AG04450 (cell line): ENCODE measurements at places on chromosomes 5 and 9.

DNA sequence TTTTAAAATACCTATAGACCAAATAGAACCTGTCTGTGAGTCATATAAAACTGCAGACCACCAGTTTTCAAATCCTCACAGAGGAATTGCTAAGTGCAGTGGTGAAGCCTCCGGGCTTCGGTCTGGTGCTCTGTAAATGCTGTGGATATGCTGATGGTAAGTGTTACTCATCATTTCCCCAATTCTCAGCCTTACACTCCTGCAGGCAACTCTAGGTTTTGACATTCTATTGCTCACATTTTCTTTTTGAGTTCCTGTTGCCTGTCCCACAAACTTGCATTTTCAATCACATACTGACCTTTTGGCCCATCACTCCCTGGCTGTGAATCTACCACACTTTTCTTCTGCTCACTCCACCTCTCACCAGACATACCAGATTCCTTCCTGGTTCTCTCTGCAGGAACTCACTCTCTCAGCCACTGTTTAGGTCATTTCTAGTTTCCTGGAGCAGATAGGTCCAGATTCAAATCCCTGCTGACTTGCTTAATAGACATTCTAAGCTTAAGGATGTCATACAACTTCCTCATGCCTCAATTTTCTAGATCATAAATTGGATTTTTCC is 192.9 kb downstream of the RAB3C start:
- no peak for DNase-seq

- no peak for DNase-seq
These were observed 93.6 kb downstream of the CAMSAP1 start for GRCh38 chr9:135813671-135814290.

- no peak for DNase-seq
These were observed 429.2 kb upstream of the SGCD start for GRCh38 chr5:155897761-155898160.

DNA sequence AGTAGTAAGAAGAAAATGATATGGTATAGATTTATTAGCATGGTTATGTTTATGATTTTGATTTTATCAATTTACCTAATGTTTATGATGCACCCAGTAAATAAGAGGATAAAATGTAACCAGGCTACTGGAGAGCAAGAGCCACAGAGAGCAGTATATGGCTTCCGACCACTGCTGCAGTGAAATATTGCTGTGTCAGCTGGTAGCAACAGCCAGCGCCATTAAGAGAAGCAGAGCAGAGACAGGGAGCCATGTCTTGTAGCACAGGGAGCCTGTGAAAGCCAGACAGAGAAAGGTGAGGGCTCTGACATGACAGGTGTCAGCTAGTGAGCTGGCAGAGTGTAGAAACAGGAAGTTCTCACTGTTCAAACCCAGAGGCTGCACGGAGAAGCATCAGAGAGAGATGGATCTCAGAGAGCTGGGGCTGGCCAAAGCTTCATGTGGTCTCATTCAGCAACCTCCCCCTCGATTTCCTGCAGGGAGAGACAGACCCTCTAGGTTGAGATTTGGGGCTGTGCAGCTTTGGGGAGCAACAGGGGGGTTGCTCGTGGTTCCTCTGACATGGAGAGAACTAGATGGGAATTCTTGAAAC is 202.1 kb downstream of the MED10 start:
- DNase-seq: no peak

DNA sequence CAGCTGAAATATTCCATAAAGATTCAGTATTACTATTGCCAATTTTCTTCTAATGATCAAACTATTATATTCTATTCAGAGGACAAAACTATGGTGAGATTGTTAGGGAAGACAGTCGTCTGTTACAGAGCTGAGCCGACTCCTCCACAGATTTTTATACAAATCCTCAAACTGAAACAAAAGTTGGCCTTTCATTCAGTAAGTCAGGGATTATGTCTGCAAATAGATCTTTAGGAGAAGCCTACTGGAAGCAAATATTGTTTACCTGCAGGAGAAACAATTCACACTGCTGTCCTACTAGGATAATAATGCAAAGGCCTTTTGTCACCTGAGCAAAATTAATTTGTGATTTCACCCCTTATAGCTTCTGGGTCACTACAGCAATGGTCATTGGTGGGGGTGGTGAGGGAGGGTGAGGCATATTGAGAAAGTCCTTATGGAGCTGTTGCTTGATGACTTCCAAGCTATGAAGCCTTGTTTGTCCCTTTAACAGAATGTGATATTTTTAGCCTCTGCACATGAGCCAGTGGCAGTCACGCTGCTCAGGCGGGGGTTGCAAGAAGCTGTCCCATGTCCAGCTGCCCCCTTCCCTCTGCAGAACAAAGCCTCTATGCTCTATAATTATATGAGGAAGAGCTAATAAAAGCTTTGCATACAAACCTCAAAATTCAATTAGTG is 200.5 kb upstream of the KLF9 start:
- no peak for DNase-seq

DNA sequence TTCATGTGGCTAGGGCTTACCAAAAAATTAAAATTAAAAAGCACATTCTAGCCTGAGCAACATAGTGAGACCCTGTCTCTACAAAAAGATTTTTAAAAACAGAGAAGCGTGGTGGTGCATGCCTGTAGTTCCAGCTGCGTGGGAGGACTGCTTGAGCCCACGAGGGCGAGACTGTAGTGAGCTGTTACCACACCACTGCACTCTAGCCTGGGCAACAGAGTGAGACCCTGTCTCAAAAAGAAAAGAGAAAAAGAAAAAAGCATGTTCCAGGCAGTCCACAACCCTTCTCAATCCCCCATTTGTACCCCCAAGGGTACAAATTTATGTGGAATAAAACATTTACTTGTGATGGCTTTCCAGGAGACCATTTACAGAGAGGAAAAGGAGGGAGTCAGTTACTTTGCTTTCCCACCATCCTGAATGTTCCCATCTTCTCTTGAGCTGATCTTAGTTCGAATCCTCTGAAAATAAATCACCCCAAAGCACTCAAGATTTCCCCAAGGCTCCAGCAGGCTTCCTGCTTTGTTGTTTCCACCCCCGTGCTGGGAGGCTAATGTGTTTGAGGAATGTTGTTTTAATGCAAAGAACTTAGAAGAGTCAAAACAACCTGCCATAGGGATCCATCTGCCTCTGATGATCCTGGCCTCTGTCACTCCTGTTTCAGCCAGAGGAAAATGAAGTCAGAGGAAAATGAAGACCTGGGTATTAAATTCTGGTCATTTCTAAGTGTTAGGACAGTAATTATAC is 384.7 kb downstream of the BNC2 start:
- DNase-seq: no peak

DNA sequence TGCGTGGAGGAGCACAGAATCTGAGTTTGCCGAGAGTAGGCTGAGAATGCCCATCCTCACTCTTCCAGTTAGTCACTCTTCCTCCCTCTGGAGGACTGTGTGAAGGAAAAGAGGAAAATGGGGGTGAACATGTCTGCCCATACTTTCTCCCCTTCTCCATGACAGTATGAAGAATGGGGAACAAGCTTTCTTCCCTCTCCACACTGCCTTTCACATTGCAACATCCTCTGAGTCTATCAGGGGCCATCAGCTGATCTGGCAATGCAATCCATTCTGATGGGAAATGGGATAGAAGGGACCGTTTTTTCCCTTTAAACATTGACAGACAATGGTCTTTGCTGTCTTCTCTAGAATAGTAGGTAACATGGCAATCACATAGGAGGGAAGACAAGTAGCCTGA is 56.8 kb downstream of the UGCG start:
- no peak for DNase-seq

DNA sequence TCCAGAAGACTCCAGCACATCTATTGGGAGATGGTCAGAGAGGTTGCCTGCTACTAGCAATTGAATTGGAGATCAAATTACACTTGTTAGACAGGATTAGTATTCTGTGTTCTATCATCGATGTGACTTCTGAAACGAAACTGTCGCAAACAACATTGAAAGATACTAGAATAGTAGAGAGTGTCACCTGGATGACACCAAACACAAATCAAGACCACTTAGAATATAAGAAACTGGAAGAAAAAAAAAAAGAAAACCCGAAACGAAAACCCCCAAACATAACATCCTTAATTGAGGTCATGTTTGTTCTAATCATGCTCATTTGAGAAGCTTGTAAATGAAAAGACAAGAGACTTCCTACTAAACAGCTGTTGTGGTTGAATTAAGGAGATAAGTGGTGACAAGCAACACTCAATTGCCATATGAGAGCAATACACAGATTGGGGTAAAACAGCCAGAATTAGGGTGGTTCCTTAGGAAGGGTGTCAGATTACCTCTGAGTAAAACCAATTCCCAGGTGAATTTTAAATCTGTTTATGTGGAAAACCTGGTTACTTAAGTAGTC is 97.6 kb downstream of the BASP1 start:
- DNase-seq: no peak

- DNase-seq: no peak
These were observed 497.3 kb downstream of the MTRR start for GRCh38 chr5:8366266-8366665.

DNA sequence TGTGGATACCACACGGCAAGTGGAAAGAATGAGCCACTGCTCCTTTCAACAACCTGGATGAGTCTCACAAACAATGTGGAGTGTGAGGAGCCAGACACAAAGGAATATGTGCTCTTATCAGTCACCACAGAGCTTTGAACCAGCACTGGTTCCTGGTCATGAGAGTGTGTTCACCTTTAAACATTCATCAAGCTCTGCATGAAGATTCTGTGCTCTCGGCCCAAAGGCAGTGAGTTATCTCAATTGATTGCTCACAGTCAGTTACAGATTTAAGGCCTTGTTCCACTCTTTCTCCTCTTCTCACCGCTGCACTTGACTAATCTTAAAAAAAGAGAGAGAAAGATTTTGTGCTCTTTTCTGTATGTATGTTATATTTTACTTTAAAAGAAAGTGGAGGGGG is 19.4 kb downstream of the LRSAM1 start:
- no peak for DNase-seq

- DNase-seq: no peak
These were observed 59.7 kb downstream of the NIPBL start for GRCh38 chr5:36936309-36936708.

DNA sequence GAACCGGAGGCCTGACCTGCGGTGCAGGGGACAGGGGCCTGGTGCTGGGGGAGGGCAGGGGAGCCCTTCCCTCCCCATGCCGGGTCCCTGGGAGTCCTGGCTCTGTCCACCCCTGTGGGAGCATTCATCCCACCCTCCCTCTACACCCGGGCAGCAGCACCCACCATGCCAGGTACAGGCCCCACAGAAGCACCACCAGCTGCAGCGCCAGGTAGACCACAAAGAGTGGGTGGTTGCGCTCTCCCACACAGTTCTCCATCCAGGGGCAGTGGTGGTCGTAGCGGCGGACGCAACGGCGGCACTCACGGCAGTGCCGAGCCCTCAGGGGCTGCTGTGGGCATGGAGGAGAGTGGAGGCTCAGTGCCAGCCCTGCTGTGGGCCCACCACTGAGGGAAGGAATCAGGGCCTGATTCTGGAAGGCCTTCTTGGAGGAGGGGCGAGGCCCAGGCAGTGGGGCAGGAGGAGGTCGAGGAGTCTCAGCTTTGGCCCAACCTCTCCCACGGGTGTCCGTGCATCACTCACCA is 2.4 kb downstream of the ZDHHC12 start:
- DNase-seq: no peak

GRCh38 chr5:73365301-73365853 is 83.2 kb downstream of the FOXD1 start:
- peak; percentile 83 for DNase-seq

DNA sequence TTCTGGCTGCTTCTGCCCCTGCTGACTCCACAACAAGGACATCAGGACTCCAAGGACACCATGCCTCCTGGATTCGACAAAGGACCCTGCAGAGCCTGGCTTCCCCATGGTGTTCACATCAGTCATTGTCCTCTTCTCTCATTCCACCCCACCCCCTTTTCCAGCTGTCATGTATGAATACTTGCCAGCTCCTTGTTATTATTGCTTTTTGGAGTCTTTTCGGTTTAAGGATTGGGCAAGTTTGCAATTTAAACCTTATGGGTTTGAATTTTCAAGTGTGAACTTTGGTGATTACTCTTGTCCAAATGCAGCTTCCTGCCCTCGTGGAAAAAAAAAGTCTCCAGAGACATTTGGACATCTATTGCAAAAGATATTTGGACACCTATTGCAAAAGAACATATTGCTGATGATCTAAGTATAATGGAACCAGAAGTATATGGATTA is 14.2 kb upstream of the LVRN start:
- DNase-seq: no peak

DNA sequence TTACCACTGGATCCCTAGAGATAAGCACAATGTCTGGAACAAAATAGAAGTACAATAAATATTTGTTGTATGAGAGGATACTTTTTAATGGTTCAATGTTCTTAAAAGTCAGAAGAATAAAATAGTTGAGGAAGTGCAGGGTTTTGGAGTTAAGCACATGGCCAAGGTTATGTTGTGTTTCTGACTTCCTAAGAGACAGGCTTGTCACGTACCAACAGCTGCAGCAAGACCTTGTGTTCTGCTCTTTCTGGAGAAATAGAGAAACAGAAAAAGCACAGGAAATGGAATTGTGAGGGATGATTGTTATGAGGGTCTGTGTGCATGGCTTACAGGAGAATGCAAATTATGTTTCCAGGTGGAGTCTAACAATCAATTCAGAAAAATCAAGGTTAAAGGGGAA is 12.9 kb downstream of the CARTPT start:
- no peak for DNase-seq

DNA sequence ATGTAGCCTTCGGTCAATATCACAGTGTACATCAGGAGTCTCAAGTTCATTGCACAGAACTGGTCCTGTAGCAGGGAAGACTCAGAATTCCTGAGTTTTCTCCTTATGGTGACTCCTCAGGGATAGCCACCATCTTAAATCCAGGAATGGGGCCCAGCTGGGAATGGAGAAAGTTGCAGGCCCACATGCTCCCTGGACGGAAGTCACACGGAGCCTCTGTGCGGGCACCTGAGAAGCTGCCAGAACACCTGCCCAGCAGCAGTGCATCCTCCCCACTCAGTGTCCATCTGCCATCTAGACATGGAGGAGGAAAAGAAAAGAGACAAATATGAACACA is 133.9 kb downstream of the SUSD1 start:
- DNase-seq: no peak

DNA sequence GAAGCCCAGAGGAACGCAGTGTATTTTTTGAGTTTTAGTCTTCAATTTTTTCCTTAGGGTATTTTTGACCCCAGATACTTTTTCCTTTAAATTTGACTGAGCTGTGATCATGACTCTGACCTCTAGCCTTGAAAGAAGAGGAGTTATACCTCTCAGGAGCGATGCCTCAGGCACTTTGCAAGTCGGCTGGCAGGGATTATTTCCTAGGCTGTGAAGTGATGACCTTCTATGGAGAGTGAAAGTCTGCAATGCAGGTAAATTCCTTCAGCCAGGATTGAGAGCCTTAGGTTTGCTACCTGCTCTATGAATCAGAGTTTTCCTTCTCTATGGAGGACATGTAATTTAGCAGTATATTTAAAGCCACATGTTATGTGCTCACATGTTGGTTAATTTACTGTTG is 10.8 kb upstream of the NUDT12 start:
- DNase-seq: no peak

DNA sequence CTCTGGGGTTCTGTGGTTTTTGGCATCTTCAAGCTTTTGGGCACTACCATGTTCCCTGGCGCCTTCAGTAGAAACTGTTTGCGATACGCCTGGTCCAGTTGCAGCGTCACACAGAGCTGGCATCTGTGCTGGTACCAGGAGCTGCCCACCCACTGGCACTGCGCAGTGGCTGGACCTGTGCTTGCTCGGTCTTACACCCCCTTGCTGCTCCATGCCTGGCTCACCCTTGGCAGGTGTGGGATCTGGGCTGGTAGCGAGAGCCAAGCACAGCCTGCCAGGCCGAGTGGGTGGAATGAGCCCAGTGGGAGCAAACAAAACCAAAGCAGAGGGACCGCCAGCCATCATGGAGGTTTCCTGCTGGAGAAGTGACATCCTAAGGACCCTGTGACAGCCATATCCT is 170.2 kb upstream of the IRX2 start:
- DNase-seq: no peak
